GM10248 (cell line): ENCODE measurements at places on chromosomes 5 and 9.

DNA sequence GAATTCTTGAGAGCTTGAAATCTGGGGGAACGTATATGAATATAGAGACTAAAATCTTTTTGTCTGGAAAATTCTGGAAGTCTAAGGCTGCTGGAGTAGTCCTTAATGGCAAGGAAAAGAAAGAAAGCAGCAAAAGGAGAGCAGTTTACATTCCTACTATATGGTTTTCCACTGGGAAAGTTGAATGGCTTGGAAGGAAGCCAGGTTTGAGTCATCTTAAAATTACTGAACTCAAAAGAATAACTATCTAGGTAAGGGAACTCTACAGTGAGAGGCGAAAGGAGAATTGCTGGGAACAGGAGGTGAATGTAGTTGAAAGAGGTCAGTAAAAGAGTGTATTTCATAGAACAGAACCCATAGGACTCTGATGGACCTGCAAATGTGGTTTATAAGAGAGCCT is 258.1 kb upstream of the EDIL3 start:
- no peak for DNase-seq

GRCh38 chr5:36200513-36200912 is 41.2 kb downstream of the NADK2 start:
- DNase-seq, result no peak

- no peak for DNase-seq
Observed at GRCh38 chr5:4089087-4089486, 493.5 kb downstream of the IRX1 start.

DNA sequence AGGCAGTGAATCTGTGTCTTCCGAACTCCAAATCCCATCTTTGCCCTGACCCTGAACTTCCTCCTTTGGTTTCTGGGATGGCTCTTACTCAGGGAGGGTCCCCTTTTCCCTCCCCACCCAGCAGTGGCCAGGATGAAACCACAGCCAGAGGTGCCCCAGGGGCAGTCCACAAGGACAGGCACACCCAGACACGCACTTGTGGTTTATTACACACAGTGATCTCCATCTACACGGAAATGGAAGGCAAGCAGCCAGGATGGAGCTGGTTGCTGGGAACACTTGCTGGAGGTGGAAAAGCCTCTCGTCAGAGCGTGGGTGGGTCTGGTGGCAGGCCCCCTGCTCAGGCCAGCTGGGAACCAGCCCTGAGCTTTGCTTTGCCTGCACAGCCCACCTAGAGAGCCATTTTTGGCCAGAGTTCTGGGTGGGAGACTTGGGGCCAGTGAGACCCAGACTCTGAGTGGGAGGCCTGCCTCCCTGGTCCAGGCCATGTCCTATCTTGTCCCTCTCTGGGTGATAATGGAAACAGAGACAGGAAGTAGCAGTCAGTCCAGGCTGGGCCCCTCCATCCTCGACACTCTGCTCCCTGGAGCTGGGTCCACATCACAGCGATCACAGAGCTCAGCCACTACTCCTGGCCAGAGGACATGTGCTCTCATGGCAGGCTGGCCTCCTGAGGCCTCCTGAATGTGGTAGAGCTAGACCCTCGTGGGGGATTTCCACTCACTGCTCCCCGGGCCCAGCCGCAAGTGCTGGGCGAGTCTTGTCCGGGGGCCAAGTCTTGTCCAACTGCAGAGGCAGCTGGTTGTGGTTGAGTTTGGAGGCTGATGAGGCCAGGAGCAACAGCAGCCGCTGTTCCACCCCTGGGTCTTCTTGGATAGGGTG is 5.1 kb upstream of the PHYKPL start:
- no peak for DNase-seq

DNA sequence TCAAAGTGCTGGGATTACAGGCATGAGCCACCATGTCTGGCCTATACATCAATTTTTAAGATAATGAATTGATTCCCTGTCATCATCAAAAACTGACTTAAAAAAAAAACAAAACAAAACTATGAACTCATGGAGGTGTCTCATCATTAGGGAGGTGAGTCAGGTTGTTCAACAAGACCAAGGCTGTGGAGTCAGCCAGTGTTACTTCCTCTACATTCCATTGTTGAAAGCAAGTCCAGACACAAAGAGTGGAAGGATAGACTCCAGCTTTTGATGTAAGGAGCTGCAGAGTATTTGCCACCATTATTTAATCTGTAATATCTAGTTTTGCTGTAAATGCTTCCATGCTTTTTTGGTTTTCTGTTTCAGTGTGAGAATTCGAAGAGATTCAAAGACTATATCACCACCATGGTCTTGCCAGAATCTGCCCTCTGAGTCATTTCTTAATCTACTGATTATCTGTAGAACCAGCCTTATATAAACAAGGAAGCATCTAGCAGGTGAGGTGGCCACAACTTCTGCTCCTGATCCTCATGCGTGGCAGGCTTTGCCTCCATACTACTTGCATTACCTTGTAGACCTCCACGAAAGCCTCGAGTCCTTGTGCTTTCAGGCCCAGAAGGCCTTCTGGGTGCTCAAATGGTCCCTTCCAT is 156.1 kb downstream of the FGF1 start:
- no peak for DNase-seq

DNA sequence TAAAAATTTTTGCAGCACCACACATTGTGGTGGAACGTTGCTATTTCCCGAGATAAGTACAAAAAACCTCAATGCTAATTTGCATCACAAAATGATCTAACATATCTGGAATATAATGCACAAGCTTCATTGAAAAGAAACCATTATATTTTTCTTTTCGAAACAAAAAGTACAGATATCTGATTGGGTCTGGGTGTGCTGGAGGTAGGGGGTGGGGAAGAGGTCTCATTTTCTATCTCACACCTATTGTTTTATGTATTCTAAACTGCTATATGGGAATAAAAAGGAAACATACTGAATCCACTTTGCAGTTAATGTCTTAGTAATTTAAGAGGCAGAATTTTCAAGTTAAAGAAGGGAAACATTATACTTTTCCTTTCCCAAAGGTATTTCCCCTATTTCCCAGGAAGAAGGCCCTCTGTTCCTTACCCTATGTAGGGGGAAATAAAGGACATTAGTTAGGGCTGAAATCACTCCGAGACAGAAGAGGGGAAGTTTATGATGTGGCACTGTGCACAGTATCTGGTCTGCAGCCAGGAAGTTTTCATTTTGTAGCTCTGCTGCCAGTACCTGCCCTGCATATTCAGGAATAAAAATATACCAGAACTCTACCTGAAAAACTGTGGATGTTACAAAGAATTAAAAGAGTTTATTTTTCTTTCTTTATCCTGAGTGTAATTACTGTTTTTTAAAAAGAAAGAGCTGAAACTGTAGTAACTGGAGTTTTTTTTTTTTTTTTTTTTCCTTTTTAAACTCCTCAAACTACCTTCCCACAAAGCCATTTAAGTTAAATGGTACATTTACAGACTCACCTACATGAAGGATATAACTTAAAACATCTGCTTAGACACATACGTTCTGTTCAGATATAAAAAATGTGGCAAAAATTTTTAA is 7.4 kb downstream of the MEF2C start:
- no peak for DNase-seq

- DNase-seq, result no peak
Observed at GRCh38 chr5:136032564-136032963, 3.8 kb downstream of the TGFBI start.

- DNase-seq, result no peak
Observed at GRCh38 chr9:83235526-83235925, 172.6 kb upstream of the RASEF start.

DNA sequence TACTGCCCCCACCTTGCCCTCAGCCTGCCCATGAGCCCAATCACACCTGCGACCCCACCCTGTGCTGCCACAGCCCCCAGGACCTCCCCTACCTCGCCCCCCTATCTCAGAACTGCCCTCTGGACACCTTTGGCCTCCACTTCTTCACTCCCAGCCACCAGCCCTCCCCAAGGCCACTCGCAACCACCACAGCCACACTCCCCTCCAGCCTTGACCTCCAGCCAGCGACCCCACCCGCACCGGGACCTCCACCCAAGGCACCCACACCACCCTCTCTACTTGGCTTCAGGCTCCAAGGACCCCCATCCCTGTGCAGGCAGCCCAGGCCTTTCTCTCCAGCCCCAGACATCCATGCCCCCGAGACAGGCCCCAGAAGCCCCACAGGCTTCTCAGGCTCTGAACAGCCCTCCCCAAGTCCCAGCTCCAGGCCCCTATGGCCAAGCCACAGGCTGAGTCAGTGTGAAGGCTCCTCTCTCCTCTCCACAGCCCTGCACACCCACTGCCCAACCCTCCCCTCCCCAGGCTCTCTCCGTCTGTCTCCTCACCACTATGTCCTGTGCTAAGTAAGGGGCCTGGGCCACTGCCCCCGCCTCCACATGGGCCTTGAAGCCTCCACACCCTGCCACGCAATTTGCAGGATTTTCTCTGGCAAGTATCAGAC is 2.0 kb downstream of the AK1 start:
- DNase-seq, result no peak

DNA sequence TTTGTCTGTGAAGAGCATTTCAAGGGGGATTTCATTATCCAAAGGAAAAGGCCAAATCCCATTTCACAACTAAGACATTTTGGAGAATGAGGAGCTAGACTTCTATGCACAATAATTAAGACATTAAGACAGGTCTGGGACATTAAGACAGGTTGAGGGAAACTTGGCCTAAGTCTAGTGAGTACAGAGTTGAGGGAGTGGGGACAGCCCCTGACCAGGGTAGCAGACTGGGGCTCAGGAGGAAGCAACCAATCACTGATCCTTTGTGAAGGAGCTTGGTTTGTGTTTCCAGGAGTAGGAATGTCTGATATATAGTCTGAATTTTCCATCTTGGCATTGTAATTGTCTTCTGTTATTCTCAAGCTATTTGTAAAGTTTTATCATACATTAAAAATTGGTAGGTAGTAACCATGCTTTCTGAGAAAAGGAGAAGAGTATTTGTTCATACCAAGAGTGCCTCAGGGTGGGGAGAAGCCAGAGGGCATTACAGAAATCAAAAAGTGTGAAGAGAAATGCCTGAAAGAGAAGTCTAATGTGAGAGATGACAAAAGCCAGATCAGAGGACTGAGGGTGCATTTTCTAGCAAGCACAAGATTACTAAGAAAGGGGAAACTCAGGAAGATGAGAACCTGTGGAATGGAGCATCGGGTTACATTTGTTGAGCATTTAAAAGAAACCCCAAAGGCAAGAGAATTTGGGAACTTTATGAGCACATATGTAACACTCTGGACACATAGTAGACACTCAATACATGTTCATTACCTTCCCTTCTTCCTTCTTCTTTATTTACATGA is 189.3 kb upstream of the PIK3R1 start:
- DNase-seq, result no peak

DNA sequence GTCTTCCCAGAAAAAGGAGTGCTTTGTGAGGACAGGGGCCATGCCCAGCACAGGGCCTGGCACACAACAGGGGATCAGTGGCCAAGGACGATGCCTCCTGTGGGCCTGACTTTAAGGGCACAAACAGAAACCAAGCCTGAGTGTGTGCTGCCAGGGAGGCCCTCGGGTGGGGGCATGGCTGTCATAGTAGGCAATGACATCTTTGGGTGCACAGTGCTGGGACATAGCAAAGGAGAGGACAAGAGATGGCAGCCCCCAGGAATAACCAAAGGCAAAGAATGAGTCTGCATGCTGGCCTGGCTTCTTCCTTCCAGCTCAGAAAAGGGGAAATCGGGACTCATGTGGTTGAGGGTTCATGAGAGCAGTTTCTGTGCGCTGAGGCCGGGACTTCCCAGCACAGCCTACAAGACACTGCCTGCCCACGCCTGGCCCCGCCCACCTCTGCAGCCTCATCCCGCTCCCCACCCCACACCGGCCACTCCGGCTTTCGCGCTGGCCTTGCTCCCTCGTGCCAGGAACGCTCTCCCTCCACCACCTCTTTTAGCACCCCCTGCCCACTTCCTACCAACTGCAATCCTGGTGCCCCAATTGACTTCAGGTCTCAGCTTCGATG is 13.8 kb upstream of the LHX2 start:
- DNase-seq, result peak; percentile 73

GRCh38 chr5:10949856-10950630 is 189.0 kb upstream of the DAP start:
- no peak for DNase-seq

DNA sequence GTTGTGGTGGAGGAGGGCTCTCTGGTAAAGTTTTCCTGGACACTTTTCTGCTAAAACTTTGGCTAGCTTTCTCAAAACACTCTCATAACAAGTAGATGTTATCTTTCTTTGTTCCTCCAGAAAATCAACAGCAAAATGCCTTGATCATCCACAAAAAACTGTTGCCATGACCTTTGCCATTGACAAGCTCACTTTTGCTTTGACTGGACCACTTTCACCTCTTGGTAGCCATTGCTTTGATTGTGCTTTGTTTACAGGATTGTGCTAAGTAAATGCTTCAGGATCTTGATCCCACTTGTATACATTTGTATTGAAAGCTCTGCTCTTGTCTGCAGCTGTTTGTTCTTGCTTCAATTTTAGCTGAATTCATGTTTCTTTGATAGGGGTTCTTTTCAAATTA is 143.9 kb upstream of the NR3C1 start:
- DNase-seq, result no peak

DNA sequence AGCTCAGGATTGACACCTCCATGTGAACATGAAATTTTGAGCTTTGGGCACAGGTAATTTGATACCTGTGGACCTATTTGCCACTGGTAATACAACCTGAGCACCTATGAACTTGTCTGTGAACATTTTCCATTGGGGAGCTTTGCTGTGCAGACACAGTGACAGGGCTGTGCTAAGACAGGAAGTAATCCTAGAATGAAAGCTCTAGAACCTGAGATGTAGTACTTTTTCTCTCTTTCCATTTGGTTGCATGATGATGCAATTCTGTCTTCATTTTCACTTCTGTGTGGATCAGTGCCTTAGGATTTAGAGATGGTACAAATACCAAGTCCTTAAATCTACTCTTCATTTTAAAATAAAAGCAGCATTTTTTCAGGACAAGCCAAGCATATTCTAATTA is 216.9 kb downstream of the NR3C1 start:
- no peak for DNase-seq

DNA sequence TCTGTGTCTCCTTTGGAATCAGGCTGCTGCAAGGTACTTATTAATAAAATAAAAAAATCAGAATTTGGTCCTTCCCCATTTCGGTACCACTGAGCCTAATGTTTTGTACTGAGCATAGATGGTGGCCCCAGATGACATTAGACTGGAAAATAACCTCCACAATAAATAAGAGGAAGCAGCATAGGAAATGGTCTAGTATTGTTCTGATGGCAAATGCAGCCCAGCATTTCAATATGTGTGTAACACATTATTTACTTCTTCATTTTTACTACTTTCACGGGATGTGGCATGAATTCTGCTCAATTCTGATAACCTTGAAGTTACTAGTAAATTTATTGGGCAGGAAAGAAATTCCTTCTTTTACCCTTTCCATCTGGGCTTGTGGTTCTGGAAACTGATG is 295.6 kb downstream of the ADGRV1 start:
- no peak for DNase-seq
